ENCODE measurements at places on chromosomes 1 and 21.
A peak's percentile ranks its signal among the peaks of the same experiment; 100 is the strongest.

GRCh38 chr1:109163551-109163950 lies 49.6 kb downstream of the ELAPOR1 start:
- DNase-seq, result no peak

DNA sequence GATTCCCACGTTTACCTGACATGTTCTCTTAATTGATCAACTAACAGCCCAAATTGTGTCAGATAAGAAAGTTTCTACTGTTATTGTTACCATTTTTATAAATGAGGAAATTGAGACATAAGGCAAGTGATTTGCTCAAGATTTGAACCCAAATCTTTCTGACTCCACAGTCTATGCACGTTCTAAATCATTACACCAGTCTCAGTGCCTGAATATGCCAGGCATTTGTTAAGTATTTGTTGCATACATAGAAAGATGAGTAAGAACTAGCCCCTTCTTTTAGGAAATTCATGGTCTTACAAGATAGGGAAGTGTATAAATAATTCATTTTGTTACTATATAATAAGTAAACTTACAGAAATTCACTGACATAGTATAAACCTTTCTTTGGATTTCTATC lies 7.1 kb upstream of the CD101 start:
- no peak for DNase-seq

DNA sequence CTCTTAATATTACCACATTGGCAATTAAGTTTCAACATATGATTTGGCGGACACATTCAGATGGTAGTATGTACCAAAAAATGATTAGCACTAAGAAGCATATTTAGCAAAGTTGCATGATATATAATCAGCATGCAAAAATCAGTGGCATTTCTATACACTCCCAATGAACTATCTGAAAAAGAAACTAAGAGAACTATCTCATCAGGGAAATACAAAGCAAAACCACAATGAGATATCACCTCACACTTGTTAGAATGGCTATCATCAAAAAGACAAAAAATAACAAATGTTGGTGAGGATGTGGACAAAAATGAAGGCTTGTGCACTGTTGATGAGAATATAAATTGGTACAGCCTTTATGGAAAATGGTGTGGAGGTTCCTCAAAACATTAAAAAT lies 31.4 kb upstream of the DENND1B start:
- no peak for DNase-seq

GRCh38 chr21:31011412-31011811 lies 26.9 kb downstream of the KRTAP19-8 start:
- no peak for DNase-seq

- peak; percentile 68 for DNase-seq
Measured at GRCh38 chr1:166489670-166490436, 323.1 kb upstream of the FAM78B start.

GRCh38 chr1:20115479-20115878 lies 3.9 kb downstream of the PLA2G2D start:
- no peak for DNase-seq

Measured in activated naive CD4-positive, alpha-beta T cell treated with anti-CD3 and anti-CD28 coated beads for 36 hours (primary cell).